ENCODE measurements at places on chromosomes 2 and 18.

- no peak for DNase-seq
These were observed 162.2 kb downstream of the PRPF40A start for GRCh38 chr2:152555048-152555447.

- DNase-seq: no peak
These were observed 48.9 kb downstream of the DYNC1I2 start for GRCh38 chr2:171735991-171736710.

GRCh38 chr2:41432459-41432858 lies 615.4 kb upstream of the PKDCC start:
- no peak for DNase-seq

DNA sequence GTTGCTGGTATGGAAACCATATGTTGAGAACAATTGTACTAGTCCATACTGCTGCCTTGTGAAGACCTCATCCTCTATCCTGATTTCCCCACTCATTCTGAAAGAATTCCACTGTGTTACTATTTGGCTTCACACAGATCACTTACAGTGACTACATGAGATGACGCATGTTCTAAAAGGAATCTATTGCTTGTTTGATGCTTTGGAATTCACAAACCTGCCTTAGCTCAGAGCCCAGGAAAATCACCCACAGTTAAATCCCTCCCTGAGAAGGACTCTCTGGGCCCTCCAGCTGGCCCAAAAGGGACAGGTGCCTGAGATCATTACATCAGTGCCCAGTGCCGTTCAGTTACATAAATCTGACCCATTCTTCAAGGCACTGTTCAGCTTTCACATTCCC lies 45.3 kb downstream of the KLHL29 start:
- no peak for DNase-seq

All from stimulated activated CD8-positive, alpha-beta memory T cell treated with anti-CD3 and anti-CD28 coated beads, Interleukin-7, amount 100 ng/mL, for 1 hour (primary cell).